Natural killer cell (primary cell): ENCODE measurements at places on chromosomes 16 and 17. TPM values are rescaled to one million over a fixed set of nuclear protein-coding genes. Genes with fewer than 3 reads are reported as not detected.

MARVELD3 gene
- total RNA-seq = not detected

CBX2 gene
- 0.18 TPM for total RNA-seq

LITAF gene
- 726 TPM for total RNA-seq

CPNE7 gene
- total RNA-seq = 1.2 TPM

DBNDD1 gene
- 0.20 TPM for total RNA-seq

KRTAP9-6 gene
- total RNA-seq = not detected
